ENCODE measurements at places on chromosomes 6 and 20.

GRCh38 chr20:17609811-17610377, 40.0 kb downstream of the DSTN start:
- no peak for DNase-seq

DNA sequence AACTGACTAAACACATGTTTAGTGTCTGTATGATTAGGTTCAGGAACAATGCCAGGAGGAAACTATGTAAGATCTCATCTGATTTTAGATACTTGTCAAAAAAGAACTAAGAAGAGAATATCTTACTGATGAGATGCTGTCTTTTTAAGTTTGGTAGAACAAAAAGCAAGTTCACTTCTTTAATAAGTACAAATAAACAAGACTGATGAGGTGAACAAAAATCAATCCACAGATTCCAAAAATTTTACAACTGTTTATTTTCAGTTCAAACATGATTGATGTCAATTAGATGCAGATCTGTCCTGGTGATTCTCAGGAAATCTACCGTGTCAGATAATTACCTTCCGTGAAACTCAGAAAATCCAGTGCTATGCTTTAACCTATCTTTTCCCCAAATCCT, 24.9 kb downstream of the EPHA7 start:
- no peak for DNase-seq

DNA sequence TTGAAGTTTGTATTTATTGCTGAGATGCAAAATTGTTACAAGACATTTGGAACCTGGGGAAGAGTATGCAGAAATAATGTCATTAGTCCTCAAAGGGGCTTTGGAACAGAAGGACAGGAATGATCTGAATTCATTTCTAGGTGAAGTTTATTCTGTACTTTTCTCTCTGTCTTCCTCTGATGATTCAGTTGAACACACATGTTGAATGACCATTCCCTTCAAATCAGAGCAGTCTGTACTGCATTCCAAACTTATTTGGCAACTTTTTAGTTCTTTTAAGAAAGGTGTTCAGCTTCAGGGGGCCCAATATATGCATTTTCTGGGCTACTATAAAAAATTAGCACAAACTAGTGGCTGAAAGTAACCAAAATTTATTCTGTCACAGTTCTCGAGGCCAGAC, 213.9 kb upstream of the LAMP5 start:
- DNase-seq, result no peak

- DNase-seq, result no peak
These were observed 80.0 kb downstream of the AKAP7 start for GRCh38 chr6:131215219-131215618.

DNA sequence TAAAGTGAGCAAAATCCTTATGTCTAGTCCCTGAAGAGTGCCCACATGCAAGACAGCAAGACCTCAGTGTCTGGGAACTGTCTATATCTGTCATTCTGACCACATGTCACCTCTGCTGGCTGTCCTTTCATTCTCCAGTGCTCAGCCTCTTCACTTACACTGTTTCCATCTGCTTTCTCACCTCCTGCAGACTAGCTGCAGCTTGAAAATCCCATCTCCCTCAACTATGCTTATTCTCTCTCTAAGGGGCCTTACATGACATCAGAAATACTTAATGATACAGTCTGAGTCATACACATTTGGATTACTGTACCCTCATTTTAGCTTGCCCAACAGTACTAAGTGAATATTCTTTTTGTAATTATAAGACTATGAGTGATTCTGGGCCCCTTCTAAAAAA, 587.8 kb downstream of the EPM2A start:
- DNase-seq, result no peak

DNA sequence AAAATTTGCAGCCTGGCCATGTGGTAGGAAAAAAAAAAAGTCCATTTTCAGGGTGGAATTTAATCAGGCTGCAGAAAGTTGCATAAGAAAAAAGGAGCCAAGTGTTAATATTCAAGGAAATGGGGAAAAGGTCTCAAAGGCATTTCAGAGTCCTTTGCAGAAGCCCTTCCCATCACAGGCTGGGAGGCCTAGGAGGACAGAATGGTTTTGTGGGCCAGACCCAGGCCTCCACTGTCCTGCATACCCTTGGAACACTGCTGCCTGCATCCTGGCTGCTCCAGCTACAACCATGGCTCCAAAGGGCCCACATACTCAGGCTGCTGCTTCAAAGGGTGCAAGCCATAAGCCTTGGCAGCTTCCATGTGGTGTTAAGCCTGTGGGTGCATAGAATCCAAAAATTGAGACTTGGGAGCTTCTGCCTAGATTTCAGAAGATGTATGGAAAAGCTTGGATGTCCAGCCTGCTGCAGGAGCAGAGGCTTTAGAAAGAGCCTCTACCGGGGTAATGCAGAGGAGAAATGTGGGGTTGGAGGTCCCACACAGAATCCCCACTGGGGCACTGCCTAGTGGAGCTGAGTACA, 239.0 kb upstream of the STXBP5 start:
- no peak for DNase-seq

DNA sequence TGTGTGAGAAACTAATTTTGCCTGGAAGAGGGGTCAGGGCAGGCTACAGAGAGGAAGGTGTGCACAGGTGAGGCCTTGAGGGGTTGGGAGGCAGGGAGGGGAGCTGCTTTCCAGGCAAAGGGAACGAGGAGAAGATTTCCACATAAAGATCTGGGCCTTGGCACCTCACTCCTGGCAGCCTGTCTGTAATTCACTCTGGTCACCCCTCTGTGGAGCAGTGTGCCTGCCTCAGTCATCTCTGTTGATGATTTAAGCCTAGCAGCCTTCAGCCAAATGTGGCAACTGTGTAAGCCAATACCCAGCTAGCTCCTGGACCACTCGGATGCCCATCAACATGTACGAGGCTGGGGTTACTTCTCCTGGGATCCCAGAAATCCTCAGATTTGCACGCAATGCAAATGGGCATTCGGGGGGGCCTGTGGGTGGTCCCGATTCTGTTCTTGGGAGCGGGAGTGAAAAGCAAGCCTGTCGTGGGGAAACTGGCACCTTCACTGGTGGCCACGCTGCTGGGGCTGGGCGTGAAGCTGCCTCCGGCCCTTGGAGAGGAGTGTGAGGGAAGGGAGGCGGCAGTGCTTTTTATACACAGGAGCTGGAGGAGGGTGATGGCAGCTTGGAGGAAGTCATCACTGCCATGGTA, 360.4 kb downstream of the ZFAND3 start:
- no peak for DNase-seq

DNA sequence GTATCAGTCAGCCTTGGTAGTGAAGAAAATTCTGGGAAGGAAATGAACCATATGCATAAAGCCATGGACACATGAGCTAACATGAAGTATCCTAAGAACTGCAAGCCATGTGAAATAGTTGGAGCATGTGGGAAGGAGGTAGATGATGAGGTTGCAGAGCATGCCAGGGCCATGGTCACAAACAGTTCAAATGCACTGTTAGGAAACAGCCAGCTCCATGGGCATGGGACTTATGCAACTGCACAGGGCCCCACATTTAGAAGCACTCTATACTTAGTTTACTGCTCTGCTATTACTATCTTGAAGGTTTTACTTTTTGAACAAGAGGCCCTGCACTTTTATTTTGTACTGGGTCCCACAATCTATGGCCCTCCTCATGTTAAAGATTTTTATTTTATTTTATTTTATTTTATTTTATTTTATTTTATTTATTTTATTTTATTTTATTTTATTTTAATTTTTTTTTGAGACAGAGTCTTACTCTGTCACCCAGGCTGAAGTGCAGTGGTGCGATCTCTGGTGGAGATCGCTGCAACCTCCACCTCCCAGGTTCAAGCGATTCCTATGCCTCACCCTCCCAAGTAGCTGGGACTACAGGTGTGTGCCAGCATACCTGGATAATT, 169.1 kb downstream of the IBTK start:
- DNase-seq, result no peak

DNA sequence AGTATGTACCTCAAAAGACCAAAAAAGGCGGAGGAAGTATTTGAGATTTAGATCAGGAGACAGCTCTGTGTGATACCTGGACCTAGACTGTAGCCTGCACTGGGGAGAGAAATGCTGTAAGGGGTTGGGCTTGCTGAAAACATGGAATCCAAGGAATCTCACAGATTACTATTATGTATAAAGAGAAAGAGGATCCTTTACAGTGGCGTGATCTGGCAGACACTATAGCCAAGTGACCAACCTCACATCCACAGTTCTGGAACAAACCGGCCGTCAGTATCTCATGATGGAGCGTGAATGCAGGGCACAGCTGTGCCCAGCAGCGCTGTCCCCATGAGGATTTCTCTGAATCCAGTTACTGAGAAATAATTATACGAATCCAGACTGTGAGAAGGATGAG, 12.3 kb downstream of the DDX27 start:
- DNase-seq, result no peak

- DNase-seq, result peak; percentile 63
These were observed 21.1 kb upstream of the NOTCH4 start for GRCh38 chr6:32244946-32245398.

DNA sequence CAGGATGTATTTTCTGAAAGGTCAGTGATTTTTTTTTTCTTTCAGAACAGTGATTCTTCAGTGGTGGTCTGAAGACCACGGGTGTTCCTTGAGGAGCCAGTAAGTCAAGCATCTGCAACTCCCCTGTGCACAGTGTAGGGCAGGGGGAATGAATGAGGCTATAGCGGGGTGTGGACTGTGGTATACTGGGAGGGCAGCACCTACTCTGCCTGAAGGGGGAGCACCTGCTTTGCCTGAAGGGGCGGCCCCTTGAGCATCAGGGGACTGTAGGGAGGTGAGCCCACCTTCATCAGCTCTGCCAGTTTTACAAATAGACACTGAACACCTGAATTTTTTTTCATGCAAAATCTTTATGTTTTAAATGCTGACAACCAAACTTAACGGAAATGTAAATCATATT, 77.5 kb upstream of the RIPOR2 start:
- DNase-seq, result no peak

GRCh38 chr6:163840880-163841279, 426.4 kb downstream of the QKI start:
- DNase-seq, result no peak

- DNase-seq, result no peak
These were observed 214.4 kb upstream of the DTNBP1 start for GRCh38 chr6:15877231-15877630.
